Prostate gland (tissue), 2 donors: ENCODE measurements at places on chromosomes 11 and 22. TPM values are rescaled to one million over a fixed set of nuclear protein-coding genes. Genes with fewer than 3 reads are reported as not detected.

Gene CCDC134
- 12.0 TPM for total RNA-seq

Gene PLEKHB1
- 30.8 TPM for total RNA-seq

Gene SOX6
- total RNA-seq: 15.5 TPM

Gene HOATZ
- total RNA-seq: not detected

Gene SLC15A3
- total RNA-seq: 19.4 TPM

Gene CARD18
- not detected for total RNA-seq

Gene MUC15
- 1.5 TPM for total RNA-seq

Gene TBX10
- not detected for total RNA-seq

Gene RIN1
- total RNA-seq: 12.8 TPM

Gene IGHMBP2
- total RNA-seq: 17.3 TPM

Gene MPST
- total RNA-seq: 192 TPM

Gene AMOTL1
- total RNA-seq: 67.2 TPM

Gene HBB
- total RNA-seq: 15.7 TPM
